ENCODE measurements at places on chromosomes 7 and 10. TPM values are rescaled to one million over a fixed set of nuclear protein-coding genes. Genes with fewer than 3 reads are reported as not detected.

The HOXA9 gene
- not detected for polyA plus RNA-seq

- H3K27ac ChIP-seq = no peak overlapping the region
- DNase-seq = no peak
- H3K36me3 ChIP-seq = no peaks in the 10 kb centered on the region
- H3K4me3 ChIP-seq = no peak overlapping the region
These were observed 49.7 kb upstream of the ANTXRL start for GRCh38 chr10:46236941-46237681.

GRCh38 chr7:23002698-23003097, 11.2 kb downstream of the HYCC1 start:
- H3K4me3 ChIP-seq = no peak overlapping the region
- H3K27me3 ChIP-seq = no peaks in the 10 kb centered on the region
- no peaks in the 10 kb centered on the region for H3K36me3 ChIP-seq
- no peak overlapping the region for H3K27ac ChIP-seq
- no peaks in the 10 kb centered on the region for H3K4me1 ChIP-seq

- H3K4me3 ChIP-seq = no peak overlapping the region
- peaks cover 28% of the 10 kb centered on the region for H3K4me1 ChIP-seq
- H3K27me3 ChIP-seq = no peaks in the 10 kb centered on the region
- H3K36me3 ChIP-seq = no peaks in the 10 kb centered on the region
- DNase-seq = peak; percentile 15
These were observed 62.2 kb downstream of the CNOT4 start for GRCh38 chr7:135447748-135448147.

DNA sequence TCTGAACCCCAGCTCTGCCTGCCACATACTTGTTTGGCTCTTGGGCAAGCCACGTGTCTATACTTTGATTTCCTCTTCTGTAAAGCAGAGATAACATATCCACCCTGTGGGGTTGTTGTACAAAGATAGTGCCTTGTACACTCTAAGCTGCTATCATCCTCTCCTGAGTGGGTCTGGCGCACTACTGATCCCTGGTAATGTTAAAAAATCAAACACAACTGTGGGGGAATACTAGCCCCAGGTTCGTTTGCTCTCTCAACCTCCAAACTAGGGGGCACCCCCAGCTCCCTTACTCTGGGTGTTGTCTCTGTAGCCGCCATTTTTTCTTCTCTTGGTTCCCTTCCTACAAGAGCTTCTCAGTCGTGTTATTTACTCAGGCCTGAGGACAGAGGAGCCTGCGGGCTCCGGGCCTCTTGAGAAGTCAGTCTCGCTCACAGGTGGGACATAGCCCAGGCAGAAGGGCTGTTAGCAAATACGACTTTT, 1.0 kb downstream of the POLM start:
- H3K4me3 ChIP-seq = peak overlapping the region; percentile 70
- peak overlapping the region; percentile 95 for H3K27ac ChIP-seq
- DNase-seq = no peak
- H3K4me1 ChIP-seq = peaks cover 59% of the 10 kb centered on the region

The ASB4 gene
- polyA plus RNA-seq = 1.7 TPM

- no peak for DNase-seq
- no peaks in the 10 kb centered on the region for H3K27me3 ChIP-seq
- H3K4me1 ChIP-seq = no peaks in the 10 kb centered on the region
- no peaks in the 10 kb centered on the region for H3K36me3 ChIP-seq
These were observed 24.0 kb upstream of the CNPY1 start for GRCh38 chr7:155570171-155570958.

DNA sequence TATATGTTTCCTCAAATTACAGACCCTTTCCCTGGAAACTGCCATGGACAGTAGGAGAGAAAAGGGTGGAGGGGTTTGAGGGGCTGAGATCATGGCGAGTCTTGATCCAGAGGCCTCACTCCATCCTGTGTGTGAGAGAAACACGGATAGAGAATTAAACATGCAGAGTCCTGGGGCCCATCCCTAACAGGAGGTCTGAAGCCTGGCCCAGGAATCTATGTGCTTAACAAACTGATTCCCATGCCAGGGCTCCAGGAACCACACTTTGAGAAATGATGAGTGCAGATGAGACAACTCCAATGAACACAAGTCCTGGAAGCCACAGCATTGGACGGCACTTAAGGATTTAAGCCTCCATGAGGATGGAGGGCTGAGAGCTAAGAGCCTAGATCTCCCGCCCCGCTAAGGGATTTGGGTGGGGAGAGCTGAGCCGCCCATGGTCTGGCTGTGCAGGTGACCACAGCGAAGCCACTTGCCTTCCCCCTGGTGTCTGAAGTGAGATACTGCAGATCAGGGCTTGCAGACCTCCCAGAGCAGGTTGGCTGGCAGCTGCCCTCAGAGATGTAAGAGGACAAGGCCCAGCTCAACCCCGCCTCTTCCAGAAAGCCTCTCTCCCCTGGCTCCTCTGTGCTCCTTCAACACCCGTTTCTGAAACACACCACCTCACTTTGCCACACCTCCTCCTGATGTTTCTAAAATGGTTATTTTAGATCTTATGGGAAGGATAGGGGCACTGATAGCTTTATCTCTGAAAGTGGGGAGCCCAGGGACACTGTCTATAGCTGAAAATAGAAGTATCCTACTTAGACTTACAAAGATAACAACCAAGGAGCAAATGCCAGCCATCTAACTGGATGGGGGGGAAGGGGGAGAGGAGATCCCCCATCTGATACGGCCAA, 24.8 kb upstream of the EIF5AL1 start:
- peak; percentile 68 for DNase-seq
- H3K27me3 ChIP-seq = no peaks in the 10 kb centered on the region
- H3K36me3 ChIP-seq = no peaks in the 10 kb centered on the region

The CPVL gene
- 17.5 TPM for polyA plus RNA-seq

GRCh38 chr7:144391823-144392255, 11.7 kb downstream of the NOBOX start:
- H3K4me3 ChIP-seq = no peak overlapping the region
- peak; percentile 82 for DNase-seq
- H3K36me3 ChIP-seq = no peaks in the 10 kb centered on the region
- H3K27me3 ChIP-seq = no peaks in the 10 kb centered on the region

The REPIN1 gene
- polyA plus RNA-seq = 36.4 TPM

The ACTL6B gene
- polyA plus RNA-seq = 1.2 TPM

The ANKRD1 gene
- 12.5 TPM for polyA plus RNA-seq

The MLXIPL gene
- polyA plus RNA-seq = 2.6 TPM

- no peaks in the 10 kb centered on the region for H3K36me3 ChIP-seq
- peak; percentile 27 for DNase-seq
- H3K4me3 ChIP-seq = no peak overlapping the region
- H3K4me1 ChIP-seq = peaks cover 9% of the 10 kb centered on the region
- no peaks in the 10 kb centered on the region for H3K27me3 ChIP-seq
These were observed 83.2 kb downstream of the COBL start for GRCh38 chr7:51233374-51233773.

The NUB1 gene
- 26.5 TPM for polyA plus RNA-seq

The MMS19 gene
- polyA plus RNA-seq = 59.6 TPM

DNA sequence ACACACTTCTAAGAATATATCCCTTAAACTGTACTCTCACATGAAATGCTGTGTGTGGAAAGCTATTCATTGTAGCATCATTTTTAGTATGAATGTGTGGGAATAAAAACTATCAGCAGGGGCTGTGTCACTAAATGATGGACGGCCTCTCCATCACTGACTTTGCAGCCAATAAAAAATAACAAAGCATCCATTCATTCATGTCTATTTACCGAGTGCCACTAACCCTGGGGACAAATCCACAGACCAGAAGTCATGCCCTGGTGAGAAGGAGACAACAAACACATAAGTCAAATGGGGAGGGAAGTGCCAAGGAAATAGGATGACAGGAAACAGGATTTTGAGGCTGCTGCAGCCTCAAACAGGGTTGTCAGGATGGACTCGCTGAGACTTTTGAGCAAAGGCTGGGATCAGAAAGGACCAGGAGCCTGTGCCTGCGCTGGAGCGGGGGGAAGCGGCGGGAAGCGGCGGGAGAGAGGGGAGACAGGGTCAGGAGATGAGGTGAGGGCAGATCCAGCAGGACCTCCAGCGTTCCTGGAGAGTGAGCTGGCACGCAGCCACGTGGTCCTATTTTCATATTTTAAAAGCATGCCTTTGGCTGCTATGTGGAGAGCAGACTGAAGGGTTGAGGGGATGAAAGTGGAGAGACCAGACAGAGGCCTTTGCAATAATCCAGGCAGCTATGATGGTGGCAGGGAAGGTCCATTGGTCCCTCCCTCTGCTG, 2.2 kb upstream of the NOM1 start:
- no peaks in the 10 kb centered on the region for H3K27me3 ChIP-seq
- H3K4me3 ChIP-seq = no peak overlapping the region
- H3K4me1 ChIP-seq = peaks cover 26% of the 10 kb centered on the region
- no peak overlapping the region for H3K27ac ChIP-seq

The FGFR2 gene
- polyA plus RNA-seq = 18.3 TPM

DNA sequence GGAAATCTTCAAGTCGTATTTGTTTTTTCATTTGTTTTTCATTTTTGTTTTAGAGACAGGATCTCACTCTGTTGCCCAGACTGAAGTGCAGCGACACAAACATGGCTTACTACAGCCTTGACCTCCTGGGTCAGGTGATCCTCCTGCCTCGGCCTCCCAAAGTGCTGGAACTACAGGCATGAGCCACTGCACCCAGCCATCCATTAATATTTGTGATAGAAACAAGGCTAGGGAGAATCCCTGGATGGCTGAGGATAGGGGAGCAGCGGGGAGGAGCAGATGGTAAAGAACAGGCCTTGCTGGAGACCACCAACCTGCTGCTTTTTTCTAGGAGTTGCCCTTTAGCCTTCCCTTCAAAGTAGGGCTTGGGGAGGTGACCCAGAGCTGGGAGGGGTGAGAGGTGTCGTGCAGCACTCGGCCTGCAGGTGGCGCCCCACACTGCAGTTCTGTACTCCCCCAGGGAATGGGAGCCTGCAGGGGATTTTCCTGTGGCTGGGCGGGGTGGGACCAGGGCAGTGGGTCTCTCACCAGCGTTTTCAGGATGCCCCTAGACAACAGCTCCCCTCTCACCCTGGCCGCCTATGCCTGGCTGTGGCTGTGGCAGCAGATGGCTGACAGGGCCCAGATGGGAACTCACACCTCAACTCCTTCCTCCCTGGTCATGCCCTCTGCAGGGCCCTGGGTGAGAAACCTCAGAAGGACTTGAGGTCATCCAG, 12.6 kb upstream of the CDH23 start:
- no peak overlapping the region for H3K27ac ChIP-seq
- H3K4me3 ChIP-seq = no peak overlapping the region
- H3K36me3 ChIP-seq = no peaks in the 10 kb centered on the region
- no peaks in the 10 kb centered on the region for H3K4me1 ChIP-seq
- H3K27me3 ChIP-seq = no peaks in the 10 kb centered on the region

- H3K27ac ChIP-seq = no peak overlapping the region
- H3K36me3 ChIP-seq = peaks cover 65% of the 10 kb centered on the region
- H3K4me1 ChIP-seq = no peaks in the 10 kb centered on the region
- no peaks in the 10 kb centered on the region for H3K27me3 ChIP-seq
These were observed 54.1 kb downstream of the DYNC2I1 start for GRCh38 chr7:158910254-158911053.

The NRP1 gene
- polyA plus RNA-seq = 4.6 TPM

DNA sequence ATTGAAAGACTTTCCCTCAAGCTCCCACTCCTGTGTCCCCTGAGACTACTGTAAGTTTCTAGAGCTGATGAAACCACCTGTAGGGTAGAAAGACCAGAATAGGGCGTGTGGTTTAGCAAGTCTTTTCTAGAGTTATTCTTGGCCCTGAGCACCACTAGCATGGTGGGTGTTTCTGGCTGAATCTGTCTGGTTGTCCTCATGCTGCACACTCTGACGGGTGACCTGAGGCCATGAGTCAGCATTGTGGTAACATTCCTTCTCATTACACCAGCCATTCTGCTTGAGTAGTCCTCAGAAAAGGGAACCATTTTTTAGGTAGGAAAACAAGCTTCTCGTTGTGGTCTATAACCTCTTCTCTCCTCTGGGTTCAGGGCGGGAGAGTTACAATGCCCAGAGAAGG, 250.3 kb downstream of the SNX13 start:
- no peaks in the 10 kb centered on the region for H3K27me3 ChIP-seq
- H3K27ac ChIP-seq = no peak overlapping the region
- no peak for DNase-seq
- no peaks in the 10 kb centered on the region for H3K4me1 ChIP-seq
- no peak overlapping the region for H3K4me3 ChIP-seq

The CHRM2 gene
- polyA plus RNA-seq = not detected

- no peaks in the 10 kb centered on the region for H3K27me3 ChIP-seq
- DNase-seq = no peak
- no peaks in the 10 kb centered on the region for H3K36me3 ChIP-seq
- peaks cover 46% of the 10 kb centered on the region for H3K4me1 ChIP-seq
- peak overlapping the region; percentile 66 for H3K4me3 ChIP-seq
These were observed 2.5 kb downstream of the FZD1 start for GRCh38 chr7:91266689-91267090.

GRCh38 chr7:13288516-13288915, 601.1 kb downstream of the ARL4A start:
- DNase-seq = no peak
- H3K4me3 ChIP-seq = no peak overlapping the region
- H3K27ac ChIP-seq = no peak overlapping the region
- no peaks in the 10 kb centered on the region for H3K4me1 ChIP-seq
- no peaks in the 10 kb centered on the region for H3K27me3 ChIP-seq
- H3K36me3 ChIP-seq = no peaks in the 10 kb centered on the region

DNA sequence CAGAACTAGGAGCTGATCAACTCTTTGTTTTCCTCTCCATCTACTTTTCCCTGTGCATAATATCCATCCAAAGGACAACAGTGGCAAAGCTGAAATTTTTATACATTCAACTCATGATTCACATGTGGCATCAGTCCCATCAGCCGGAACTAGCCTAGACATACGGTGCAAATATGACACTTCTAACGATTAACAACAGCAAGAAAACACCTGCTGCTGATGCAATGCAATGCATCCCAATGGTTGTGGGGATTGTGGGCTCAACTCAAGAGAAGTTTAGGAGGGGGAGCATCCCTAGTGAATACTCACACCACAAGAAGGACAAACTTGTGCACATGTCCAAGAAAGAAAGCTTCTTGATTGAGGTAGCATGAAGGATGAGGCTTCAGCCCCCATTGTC, 20.5 kb upstream of the STK17A start:
- H3K4me1 ChIP-seq = no peaks in the 10 kb centered on the region
- H3K27ac ChIP-seq = no peak overlapping the region
- H3K4me3 ChIP-seq = no peak overlapping the region
- no peaks in the 10 kb centered on the region for H3K27me3 ChIP-seq
- no peak for DNase-seq

The PDE1C gene
- 5.3 TPM for polyA plus RNA-seq

DNA sequence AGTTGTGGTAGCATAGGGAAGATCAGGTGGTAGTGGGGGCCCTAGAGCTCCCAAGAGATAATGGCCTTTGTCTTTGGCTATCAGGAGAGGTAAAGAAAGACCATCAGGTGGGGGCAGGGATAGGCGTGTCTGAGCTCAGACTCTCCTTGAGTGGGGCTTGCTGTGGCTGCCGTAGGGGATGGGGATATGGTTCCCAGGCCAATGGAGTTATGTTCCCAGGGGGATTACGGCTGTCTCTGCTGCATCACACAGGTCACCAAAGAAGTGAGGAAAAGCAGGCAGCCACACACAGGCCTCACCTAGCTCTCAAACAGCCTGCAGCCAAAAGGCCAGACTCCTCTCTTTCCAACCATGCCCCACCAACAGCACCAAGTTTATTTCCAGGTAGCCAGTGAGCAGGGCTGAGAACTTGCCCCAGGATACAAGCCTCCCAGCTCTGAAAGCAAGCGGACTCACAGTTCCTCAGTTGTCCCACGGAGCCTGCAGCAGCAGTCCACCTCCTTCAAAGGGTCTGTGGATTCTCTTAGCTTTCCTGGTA, 37.6 kb upstream of the C1QL3 start:
- no peak overlapping the region for H3K27ac ChIP-seq
- H3K27me3 ChIP-seq = no peaks in the 10 kb centered on the region
- H3K4me1 ChIP-seq = no peaks in the 10 kb centered on the region
- H3K4me3 ChIP-seq = no peak overlapping the region
- H3K36me3 ChIP-seq = no peaks in the 10 kb centered on the region

GRCh38 chr7:41873741-41874140, 170.9 kb upstream of the INHBA start:
- no peaks in the 10 kb centered on the region for H3K27me3 ChIP-seq
- H3K36me3 ChIP-seq = no peaks in the 10 kb centered on the region
- no peak overlapping the region for H3K27ac ChIP-seq
- H3K4me1 ChIP-seq = no peaks in the 10 kb centered on the region

All from stomach (tissue), 19 donors.